ENCODE measurements at places on chromosomes 5 and 9.

DNA sequence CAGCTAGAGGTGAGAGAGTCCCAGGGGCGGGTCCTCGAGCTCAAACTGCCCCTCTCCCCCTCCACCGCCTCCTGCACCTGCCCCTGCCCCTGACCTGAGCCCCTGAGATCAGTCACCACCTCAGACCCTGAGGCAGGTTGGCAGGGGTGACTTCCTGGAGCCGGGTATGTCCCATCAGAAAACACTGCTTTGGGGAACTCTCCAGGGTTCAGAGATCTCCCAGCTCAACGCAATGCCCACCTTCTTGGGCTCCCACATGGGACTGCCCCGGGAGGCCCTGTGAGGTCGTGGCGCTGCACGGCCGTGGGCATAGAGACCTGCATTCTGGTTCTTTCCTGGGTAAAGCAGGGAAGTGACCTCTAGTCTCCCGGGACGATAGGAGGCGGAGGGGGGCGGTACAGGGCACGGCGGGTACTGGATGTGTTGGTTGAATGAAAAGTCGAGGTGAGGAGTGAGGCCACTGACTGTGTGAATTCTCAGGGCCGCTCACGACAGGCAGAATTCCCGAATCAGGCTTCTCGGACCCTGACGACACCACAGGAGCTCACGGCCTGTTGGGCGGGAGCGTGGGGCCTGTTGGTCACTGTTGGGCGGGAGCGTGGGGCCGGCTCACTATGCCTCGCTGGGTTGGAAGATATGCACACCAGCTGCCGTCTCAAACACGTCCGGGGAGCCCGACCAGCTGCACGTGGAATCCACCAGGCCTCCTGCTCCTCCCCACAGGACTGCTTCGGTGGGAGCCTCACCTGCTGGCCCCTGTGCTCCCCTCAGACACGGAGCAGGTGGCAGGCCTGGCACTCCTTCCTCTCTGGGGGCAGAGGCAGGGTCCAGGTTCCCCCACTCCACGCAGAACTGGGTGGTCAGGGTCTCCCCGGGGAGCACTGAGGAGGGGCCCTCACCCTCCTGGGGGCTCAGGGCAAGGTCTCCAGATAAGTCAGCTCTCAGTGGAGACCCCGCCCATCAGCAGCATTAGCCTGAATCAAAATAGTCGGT, 178.0 kb upstream of the PPP1R26 start:
- DNase-seq = no peak

DNA sequence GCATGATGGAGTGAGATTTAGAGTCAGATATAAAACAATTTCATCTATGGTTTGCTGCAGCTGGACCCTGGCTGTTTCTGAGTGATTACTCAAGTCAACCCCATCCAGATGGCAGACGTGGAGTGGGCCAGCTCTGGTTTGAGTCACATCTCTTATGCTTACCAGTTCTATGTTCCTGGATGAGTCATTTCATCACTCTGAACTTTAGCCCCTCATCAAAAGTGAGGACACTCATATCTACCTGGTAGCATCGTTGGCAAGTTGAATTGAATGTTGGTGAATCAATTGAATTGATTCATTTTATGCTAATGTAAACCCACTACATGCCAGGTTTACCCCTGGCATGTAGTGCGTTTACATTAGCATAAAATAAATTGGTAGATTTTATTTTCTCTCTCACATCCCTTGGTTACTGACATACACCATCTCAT, 176.4 kb downstream of the FGF18 start:
- no peak for DNase-seq

DNA sequence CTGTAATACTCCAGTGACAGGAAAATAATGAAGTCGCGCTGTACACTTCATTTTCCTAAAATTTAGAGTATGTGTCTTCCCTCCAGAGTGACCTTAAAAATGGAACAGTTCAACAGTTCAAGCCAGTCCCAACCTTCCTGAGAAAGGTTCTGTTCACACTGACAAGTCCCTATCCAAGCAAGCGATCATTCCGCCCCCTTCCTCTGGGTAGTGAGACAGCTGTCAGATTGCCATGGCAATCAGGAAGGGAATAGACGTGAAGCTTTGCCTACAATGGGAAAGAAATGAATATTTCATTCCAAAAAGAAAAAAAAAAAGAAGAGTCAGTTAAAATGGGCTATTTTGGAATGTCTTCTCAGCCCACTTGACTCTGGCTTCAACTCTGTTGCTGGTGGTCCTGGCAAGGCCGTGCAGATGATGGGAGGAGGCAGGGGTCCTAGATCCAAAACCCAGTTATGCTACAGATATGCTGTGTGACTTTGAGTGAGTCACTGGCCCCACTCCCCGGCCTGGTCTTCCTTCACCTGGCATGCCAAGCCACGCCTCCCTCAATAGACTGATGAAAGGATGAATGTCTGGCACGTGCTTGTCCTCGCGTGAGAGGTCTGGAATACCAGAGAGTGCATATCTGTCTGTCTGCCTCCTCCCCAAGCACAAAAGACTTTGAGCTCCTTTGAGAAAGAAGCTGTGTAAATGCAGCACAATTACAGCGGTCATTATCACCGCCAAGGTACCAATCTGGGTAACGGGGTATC, 165.8 kb upstream of the WWC1 start:
- no peak for DNase-seq

DNA sequence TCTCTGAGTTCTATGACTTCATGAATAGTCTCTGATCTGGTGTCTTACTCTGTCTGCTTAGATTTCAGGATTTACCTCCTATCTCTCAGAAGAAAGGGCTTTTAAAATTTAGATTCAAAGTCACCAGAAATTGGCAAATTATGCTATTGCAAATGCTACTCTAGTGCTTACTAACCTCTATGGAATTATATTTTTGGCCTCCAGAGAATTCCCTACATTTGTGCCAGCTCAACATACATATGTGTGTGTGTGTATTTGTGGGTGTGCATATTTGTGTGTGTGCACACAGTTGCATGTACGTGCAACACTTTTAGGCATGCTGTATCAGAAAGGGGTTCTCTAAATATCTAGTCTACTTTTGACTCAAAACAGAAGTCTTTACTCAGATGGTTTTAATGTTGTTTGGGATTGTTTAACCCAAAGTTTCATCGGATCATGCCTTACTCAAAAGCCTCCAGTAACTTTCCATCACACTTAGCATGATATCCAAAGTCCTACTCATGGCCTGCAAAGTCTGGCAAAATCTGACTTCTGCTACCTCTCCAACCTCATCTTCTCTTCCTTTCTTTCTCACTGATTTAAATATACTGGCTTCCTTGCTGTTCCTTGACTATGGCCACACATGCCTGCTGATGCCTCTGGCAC, 147.6 kb upstream of the NR3C1 start:
- DNase-seq = no peak

DNA sequence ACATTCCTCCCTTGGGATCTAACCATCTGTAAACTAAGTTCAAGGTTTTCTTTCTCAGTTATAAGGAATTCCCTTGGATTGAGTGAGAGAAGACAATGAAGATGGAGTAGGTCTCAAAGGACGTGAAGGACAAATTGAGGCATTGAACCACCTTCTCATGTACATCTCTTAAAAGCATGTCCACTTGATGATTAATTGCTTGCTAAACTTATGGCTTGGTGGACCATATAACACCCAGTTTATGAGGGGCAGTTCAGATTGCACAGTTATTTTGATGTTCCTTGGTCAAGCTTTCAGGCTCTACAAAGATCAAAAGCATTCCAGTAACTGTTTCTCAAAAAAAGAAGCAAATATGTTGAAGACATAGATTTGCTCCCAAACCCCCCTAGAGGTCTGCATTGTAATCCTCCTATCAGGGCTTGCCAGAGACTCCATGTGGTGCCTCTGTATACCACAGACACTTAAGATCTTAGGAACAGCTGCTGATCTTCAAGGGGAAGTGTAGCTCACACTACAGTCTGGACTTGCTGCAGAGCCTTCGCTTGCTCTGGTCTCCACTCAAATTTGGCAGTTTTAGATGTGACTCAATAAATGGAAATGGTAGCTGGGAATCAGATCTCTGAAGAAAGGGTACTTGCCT, 56.9 kb upstream of the ALDH1A1 start:
- DNase-seq = no peak

GRCh38 chr5:485946-486491, 38.2 kb downstream of the SLC9A3 start:
- no peak for DNase-seq

DNA sequence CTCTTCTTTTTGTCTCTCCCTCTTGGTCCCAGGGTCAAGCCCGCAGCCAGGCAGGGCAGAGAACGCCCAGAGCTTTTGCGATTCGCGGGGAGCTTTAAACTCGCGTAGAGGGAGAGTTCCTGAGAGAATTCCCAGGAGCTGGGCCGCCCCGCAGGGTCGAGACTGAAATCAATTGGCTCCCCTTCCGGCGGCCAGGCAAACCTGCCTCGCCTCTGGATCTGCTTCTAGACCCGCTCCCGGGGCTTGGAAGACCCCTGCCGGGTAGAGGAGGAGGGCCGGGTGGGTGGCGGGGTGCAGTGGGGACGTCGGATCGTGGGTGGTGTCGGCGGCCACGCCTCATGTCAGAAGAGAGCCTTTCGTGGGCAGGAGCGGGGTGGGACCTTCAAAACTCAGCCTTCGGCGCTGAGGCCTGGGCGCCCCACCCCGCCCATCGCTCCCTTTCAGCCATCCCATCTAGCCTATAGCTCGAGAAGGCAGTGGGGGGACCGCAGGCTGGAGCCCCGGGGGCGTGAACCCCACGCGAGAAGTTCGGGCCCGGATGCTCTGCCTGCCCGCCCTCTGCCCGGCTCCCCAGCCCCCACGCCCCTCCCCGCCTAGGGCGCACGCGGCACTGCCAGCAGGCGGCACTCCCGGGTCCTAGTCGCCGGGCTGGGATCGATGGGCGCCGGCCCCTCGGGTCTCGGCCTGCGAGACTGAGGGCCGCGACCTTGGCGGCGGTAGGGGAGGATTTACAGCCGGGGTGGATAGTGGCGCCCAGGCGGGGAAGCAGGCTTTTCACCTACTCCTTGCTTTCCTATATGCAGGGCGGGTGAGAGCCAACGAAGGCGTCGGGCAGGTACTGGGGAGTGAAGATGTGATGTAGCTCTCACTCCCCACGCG, 6.1 kb downstream of the PRDM6 start:
- no peak for DNase-seq

- DNase-seq = no peak
These were observed 56.4 kb upstream of the CDK5RAP2 start for GRCh38 chr9:120636194-120636957.

GRCh38 chr9:19769213-19769612, 19.6 kb downstream of the SLC24A2 start:
- DNase-seq = no peak

DNA sequence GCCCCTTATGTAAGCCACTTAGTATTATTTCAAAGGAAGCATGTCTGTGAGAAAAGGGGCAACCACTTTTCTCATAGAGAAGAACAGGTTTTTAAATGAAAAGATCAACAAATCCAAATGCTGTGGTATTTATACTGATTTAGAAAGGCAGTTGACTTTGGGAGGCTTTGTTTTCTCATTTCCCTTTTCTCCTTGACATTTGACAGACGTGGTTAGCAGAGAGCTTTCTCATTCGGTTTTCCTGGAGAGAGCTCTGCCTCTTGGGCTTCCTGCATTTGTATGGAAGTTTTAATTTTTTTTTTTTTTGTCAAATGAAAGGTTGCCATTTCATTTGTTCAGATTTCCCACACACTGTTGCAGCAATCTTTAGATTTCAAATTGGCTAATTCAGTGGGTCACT, 62.5 kb downstream of the EXOSC2 start:
- DNase-seq = no peak

- no peak for DNase-seq
These were observed 6.0 kb downstream of the UBE2QL1 start for GRCh38 chr5:6454628-6455053.

DNA sequence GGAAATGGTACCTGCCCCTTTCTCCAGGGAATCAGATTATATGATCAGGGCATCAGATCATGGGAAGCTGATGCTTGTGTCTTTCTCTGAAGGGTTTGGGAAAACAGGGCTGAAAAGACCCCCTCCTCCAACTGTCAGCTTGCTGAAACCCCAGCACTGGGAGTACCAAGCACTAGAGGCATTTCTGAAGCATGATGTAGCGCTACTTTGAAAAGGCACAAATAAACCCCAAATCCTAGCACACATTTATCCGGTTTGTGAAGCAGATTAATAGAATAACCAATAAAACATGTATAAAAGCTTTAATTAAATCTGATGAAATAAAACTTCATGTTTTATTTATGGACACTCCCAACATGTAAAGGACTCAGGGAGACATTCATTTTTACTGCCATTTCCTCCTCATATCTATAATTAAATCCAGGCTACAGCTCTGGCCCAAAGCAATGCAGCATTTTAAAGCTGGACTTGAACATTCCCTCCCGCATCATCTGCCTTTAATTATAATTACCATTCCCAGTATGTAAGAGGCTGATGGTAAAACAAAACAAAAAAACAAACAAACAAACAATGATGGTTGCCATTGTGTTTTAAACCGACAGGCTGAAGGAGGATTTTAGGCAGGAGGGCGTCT, 298.2 kb upstream of the RFX3 start:
- no peak for DNase-seq

- no peak for DNase-seq
These were observed 29.4 kb downstream of the SLC6A3 start for GRCh38 chr5:1415626-1416360.

DNA sequence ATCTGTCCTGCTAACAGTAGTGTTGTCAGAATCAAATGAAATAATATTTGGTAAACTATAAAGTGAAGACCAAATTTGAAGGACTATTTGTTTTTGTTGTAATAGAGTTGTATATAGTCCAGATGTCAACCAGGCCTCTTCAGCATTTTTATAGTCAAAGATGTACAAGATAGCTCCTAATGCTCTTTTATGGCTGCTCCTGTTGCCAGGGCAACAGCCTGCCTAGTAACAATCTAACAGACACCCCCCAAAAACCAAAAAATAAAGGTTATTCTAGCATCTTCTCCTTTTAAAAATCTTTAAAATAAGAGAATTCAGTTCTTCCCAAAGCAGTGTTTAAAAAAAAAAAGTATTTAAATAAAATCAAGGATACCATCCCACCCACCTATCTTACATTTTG, 49.5 kb upstream of the MACIR start:
- no peak for DNase-seq

- no peak for DNase-seq
These were observed 5.2 kb downstream of the FCN2 start for GRCh38 chr9:134885679-134886412.

- no peak for DNase-seq
These were observed 4.3 kb upstream of the SLC6A18 start for GRCh38 chr5:1220831-1221230.

GRCh38 chr9:124790301-124790700, 13.4 kb downstream of the OLFML2A start:
- no peak for DNase-seq

- DNase-seq = no peak
These were observed 1.1 kb downstream of the LURAP1L start for GRCh38 chr9:12775679-12776512.

DNA sequence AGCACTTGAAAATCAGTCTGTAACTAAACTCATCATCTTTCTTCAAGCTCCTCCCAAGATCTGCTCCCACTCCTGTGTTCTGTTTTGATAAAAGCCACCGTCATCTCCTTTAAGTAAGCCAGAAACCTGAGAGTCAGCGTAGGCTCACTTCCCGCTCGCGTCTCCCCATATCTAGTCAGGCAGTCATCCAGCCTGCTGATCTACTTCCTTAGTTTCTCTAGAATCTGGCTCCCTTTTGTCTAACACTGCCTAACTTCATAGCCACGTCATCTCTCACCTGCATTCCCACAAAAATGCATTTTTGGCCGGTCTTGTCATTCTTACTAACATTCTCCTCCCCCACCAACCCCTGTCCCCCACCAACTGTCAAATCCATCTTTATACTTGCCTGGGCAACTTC, 3.0 kb upstream of the TJP2 start:
- no peak for DNase-seq

- DNase-seq = peak; percentile 39
These were observed 5.3 kb downstream of the ANKS6 start for GRCh38 chr9:98790842-98791607.

Measured in stimulated activated CD8-positive, alpha-beta memory T cell treated with anti-CD3 and anti-CD28 coated beads, Interleukin-7, amount 100 ng/mL, for 48 hours (primary cell).